GM04504 (cell line): ENCODE measurements at places on chromosomes 1 and 21.

GRCh38 chr1:39625462-39626273 is 13.8 kb downstream of the HEYL start:
- peak; percentile 28 for DNase-seq

GRCh38 chr1:62194651-62195544 is at the start of gene L1TD1:
TSS of gene L1TD1 (plus strand) at chr1:62194849. CDS start at chr1:62206629, 11,780 bp downstream.
- DNase-seq: no peak

DNA sequence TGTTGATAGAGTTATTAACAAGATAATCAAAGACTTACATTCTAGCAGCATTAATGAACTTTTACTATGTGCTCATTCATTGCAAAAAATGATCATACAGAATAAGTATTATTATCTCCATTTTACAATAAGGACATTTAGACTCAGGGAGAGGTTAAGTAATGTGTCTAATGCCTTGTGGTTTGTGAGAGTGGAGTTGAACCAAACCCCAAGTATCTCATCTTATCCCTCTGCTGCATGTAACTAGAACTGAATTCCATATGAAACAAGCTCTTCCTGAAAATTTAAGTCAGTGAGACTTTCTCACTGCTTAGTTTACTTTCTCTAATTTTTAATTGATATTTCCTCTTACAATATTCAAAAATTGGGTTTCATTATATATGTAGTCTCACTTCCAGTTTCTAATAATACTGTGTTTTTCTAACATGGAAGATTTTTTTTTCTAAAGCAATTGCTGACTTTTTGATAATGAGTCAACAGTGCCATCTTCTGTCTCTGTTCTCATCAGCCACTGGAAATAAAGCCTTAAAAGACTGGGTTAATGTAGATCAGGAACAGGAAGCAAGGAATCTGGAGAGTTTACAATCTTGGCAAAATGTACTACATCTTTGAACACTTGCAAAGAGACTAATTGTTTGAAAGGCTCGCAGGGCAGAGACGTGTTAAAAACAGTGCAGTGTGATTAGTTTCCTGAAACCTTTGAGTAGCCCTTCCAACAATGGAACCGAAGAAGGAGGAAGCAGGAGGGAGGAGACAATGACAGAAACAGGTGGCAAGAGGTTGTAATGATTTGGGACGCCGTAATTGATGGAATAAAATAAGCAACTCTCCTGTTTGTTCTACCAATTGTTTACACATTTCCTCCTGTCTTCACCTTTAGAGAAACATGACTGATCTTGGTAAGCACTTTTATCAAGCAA is 567.6 kb downstream of the MRPL39 start:
- no peak for DNase-seq

DNA sequence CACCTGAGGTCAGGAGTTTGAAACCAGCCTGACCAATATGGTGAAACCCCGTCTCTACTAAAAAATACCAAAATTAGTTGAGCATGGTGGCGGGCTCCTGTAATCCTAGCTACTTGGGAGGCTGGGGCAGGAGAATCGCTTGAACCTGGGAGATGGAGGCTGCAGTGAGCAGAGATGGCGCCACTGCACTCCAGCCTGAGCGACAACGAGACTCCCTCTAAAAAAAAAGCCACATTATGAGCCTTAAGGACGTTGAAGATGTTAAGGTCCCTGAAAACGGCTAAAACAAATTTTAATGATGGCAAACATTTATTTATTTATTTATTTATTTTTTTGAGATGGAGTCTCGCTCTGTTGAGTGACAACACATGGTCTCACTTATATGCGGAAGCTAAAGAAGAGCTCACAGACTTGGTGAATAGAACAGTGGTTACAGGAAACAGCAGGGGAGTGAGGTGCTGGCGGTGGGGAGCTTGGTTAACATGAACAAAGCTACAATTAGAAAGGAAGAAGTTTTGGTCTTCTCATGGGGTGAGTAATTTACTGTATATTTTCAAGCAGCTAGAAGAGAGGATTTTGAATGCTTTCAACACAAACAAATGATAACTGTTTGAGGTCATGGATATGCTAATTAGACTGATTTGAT is 47.1 kb downstream of the TCP10L start:
- DNase-seq: no peak

DNA sequence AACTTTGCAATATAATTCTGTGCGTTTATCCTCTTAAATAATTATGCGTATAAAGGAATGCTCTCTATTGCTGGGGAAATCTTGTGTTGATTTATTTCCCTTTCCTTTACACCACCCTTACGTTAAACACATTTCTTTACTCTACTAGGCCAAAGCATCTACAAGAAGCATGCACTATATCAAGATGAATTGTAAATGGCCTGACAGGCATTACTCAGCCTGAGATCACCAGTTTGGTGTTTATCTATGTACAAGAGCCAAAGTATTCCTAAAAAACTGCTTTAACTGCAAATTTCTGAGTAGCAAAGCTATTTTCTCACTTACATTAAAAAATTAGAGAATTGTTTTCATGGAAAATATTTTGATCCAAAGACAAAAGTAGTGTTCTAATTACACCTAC is 114.8 kb downstream of the TYW3 start:
- no peak for DNase-seq

DNA sequence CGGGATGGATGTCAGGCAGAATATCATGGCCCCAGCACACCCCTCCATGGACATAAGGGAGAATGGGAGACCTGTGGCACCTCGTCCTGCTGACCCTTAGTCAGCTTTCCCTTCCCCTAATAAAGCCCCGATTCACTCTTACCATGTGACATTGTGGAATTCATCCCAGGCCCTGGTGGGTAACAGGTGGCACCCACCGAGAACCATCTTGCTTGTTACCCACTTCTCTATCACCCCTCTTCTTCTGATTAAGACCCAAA is 32.9 kb downstream of the CSMD2 start:
- no peak for DNase-seq

DNA sequence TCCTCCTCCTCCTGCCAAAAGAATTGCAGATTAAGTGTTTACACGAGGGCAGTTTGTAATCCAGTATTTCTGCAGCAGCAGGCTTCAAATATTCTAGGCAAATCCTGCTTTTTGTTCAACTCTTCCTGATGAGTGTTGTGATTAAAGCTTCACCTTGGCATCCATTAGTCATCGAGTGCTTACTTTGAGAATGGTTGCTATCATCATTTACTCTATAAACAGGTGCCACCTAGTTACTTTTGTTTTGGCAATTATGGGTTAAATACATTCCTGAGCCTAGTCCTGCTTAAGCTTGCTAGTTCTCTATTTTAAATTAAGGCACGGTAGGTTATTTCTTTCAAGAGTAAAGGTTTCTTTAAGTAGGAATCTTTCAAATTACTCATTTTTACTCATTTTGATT is 20.3 kb downstream of the PDC start:
- no peak for DNase-seq

DNA sequence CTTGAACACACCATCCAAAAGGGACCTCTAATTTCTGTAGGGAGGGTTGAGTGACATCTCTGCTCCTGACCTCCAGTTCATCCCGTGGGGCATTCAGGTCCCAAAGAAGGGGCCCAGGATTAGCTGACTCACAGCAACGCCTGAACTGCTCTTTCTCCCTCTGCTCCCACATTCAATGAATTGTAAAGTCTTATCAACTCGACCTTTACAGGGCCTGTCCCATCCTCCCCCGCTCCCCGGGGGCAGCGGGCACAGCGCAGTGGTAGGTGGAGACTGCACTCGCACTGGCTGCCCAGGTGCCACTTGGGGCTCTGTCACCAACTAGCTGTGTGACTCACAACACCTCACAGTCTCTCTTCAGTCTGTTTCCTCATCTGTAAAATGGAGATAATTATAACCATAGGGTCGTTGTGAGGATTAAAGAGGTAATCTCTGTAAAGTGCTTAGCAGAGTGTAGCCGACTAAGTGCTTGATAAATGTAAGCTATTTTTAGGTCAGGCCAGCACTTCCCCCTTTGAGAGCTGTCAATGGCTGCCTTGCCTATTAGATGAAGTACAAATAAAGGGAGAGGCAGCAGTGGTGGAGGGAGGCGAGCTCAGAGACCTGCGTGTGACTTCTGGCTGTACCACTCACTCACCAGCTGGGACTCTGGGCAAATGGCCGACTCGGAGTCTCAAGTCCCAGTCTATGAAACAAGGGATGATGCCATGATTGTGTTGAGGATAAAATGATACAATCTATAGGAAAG is 637 bp upstream of the MYBPHL start:
- DNase-seq: no peak

GRCh38 chr1:202692959-202693555 is 17.2 kb downstream of the SYT2 start:
- peak; percentile 38 for DNase-seq

GRCh38 chr1:114564141-114564540 is 17.3 kb downstream of the BCAS2 start:
- no peak for DNase-seq

- no peak for DNase-seq
These were observed 2.7 kb downstream of the SERBP1 start for GRCh38 chr1:67427465-67427864.

DNA sequence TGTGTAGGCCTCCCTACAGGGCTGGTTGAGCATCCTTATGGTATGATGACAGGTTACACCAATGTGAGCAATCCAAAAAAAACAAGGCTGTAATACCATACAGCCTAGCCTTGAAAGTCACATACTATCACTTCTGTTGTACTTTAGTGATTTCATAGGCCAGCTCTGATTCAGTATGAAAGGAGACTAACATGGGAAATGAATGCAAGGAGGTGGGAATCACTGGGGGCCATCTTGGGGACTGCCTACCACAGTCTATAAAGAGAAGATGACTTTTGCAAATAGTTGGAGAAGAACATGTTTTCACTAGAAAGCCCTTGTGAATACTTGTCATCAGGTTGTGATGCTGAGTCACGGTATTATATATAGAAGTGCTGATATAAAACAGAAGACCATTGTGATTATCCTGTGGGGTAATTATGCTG is 270.7 kb downstream of the S1PR1 start:
- no peak for DNase-seq

DNA sequence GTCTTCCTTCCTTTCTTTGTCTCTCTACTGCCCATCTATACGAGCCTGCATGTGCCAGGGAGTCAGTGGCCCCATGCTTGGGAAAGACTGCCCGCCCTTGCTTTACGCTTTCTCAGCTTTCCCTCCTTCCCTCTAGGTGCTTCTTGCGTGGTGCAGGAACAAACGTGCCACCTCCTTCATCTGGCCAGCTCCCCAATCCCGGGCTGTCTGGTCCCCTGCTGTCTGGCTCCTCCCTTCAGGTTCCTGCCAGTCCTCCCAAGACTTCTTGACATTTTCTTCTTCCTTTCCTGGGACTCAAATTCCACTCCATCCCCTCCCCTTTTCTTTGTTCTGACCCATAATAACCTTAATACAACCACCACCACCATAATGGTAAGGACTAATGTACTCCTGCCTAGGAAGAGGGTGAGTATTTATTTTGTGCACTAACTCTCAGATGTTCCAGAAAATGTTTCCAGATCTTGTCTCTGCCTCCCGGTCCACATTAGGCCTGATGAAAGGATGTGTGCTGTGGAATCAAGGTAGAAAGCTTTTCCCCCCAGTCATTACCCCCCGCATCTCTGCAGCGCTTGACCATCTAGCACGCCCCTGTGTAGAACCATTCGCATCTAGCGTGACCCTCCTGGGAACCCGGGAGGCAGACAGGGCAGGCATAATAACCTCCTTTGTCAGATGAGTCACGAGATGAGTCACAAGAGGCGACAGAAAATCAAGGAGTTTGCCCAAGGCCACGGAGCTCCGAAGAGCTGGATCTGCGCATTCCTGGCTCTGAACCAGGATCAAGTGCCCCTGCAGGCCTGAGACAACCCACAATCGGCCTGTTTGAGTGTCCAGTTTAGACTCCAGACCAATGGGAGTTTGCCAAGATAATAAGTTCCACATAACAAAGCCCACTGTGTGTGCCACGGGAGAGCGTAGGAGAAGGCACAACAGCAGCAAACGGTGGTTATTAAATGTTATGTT is 60.1 kb upstream of the NEK2 start:
- DNase-seq: peak; percentile 74

GRCh38 chr1:52836035-52836434 is 6.5 kb upstream of the ZYG11A start:
- DNase-seq: no peak

DNA sequence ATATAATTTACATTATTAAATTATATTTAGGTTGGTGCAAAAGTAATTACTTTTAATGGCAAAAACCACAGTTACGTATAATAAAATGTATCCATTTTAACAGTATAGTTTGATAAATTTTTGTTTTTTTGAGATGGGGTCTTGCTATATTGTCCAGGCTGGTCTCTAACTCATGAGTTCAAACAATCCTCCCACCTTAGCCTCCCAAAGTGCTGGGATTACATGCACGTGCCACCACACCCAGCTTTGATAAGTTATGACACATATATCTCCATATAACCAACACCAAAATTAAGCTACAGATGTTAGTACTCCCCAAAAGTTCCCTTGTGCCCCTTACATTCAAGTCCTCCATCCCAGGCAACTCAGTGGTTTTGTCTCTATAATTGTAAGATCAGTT is 163.1 kb downstream of the SMYD3 start:
- no peak for DNase-seq

DNA sequence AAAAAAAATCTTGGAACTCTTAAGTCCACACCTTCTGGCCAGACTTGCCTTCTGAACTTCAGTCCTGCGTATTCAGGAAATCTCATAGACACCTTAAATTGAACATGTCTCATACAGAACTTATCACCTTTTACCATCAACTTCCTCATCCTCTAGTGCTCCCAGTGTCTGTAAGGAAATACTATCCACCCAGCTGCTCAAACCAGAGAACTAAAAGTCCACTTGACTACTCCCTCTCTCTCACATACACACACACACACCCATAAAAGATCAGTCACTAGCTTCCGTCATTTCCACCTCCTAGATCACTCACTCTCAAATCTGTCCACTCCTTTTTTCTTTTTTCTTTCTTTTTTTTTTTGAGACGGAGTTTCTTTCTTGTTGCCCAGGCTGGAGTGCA is 10.9 kb upstream of the CAP1 start:
- DNase-seq: no peak

DNA sequence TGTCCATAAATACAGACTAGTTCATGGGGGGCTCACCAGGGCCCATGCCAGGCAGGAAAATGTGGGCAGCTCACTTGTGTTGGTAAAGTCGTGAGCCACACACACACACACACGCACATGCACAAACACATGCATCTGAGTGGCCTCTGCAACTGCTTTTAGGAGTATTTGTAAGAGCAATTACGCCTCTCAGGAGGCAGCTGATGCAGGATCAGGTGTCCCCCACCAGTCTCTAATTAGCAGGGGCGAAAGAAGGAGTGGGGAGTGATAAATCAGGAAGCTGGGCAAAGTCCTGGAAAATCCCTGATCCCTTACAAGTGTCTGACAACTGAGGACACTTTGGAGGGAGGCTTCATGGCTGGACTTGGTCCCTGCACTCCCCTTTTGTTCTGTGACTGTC is 5.7 kb upstream of the IVL start:
- no peak for DNase-seq

- no peak for DNase-seq
These were observed 39.7 kb downstream of the NUP210L start for GRCh38 chr1:154115180-154115579.

DNA sequence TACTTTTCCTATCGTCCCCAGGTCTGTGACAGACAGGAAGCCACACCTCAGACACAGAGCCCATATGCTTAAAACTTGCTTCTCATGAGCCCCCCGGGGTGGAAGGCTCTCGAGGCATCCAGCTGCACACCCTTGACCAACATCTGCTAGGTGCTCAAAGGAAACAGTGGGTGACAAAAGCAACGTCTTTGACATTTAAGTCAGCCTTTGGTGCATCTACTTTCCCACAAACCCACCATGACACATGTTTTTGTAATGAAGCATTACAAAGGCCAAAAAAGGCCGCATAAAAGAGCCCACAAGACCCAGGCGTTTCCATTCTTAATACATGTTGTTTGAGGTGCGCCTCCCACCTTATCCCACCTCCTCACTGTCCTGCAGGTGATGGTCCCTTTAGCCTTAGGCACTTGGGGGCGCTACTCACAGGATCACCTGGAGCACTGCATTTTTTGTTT is 11.8 kb upstream of the FASLG start:
- no peak for DNase-seq
